Fibroblast of gingiva (primary cell): ENCODE measurements at places on chromosomes 16 and 17.
A peak's percentile ranks its signal among the peaks of the same experiment; 100 is the strongest.

- DNase-seq = peak; percentile 15
These were observed 79.8 kb upstream of the TBC1D3K start for GRCh38 chr17:37844158-37844976.

GRCh38 chr16:84058211-84058610 lies 15.6 kb upstream of the SLC38A8 start:
- no peak for DNase-seq

- DNase-seq = no peak
These were observed 45.6 kb upstream of the NKD1 start for GRCh38 chr16:50502616-50503011.

DNA sequence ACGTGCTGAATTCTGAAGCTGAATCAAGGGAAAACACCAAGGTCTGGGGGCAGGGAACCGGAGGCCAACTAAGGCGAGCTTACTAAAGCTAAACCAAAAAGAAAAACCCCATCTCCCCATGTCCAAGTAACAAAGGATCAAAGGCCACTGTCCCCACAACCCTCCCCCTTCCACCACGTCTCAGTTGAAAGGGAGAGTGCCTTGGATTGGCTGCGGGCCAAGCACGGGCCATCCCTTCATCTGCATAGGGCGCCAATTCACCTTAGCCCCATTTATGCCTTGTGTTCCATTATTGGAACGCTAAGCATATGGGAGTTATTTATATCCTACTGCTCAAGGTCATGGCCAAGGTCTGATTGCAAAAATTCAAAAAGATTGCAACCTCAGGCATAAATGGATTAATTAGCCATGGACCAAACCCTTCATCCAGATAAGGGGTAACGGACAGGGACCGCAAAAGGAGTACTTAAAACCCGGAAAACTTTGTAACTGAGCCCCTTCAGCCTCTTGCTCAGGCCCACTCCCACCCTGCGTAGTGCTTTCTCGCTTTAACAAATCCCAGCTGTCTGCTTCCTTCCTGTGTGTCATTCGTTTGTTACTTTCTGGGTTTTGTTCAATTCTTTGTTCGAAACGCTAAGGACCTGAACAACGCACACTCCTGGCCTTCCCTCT lies 740 bp upstream of the ATP6V0D1 start:
- DNase-seq = no peak

DNA sequence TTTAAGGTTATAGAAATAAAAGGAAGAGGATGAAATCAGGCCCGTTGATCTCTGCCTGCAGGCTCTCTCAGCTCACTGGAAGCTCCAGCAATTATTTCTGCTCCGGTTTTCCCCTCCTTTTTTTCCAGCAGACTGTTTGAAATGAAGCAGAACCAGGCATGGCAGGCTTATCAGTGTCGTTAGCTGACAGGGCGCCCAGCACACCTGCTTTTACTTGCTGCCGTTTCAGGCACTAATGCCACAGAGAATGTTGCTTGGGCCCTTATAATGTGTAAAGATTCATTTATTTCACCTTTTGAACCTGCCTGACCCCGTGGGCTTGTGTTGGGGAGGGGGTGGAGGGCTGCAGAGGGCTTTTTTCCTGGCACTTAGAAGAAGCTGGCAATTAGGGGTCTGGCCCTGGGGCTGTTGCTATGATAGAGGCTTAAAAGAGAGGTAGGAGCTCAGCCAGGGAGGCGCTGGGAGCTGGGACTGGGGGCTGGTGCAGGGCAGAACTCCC lies 108.1 kb downstream of the IRX3 start:
- no peak for DNase-seq
